ENCODE measurements at places on chromosomes 1 and 21.

GRCh38 chr1:56411484-56412180 is 167.7 kb downstream of the PLPP3 start:
- DNase-seq: no peak

- no peak for DNase-seq
Observed at GRCh38 chr1:23263380-23263887, 46.1 kb upstream of the HTR1D start.

DNA sequence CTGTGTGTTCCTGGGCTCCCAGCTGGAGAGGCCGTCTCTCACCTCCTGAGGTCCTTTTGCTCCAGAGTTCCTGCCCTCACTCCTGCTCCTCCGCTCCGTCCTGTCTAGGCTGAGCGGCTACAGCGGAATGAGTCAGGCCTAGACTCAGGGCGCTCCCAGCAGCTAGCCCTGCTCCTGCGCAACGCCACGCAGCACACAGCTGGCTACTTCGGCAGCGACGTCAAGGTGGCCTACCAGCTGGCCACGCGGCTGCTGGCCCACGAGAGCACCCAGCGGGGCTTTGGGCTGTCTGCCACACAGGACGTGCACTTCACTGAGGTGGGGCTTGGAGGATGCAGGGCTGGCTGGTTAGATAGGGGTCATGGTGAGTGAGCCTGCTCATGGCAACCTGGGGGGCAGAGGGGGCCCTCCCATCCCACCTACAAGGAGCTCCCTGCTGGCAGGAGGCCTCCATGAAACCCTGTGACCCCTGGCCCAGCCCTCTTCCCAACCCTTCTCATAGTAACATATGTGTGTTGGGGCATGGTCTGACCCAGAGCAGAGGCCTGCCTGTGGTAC is 15.1 kb downstream of the PSRC1 start:
- DNase-seq: no peak

DNA sequence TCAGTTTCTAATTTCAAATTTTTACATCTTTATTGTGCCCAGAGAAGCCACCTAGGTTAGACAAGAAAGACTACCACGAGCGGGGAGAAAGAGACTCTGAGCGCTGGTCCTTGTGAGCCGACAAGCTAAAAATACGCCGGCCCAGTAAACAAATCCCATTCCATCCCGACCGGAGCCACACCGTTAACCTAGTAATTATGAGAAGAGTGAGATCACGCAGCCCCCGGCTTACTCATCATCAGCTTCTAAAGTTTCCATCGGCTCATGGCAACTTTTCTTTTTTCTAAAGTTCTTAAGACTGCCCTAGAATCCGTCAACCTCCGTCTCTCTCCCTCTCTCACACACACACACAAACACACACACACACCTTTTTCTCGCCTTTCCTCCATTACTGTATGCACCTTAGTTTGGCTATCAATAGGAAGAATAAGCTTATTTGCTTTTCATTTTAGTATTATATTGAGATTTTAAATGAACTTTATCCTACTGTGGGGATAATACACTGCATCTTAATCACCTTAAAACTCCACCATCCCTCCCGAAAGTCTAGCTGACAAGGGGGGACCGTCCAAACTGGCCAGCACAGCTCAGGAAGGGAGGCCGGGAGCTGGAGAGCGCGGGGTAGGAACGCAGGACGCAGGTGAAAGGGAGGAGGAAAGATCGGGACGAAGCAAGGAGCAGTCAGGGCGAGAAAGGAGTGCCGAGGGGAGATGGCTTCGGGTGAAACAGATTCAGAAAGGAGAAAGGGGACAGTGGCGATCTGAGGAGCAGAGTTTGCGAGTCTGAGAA is 728 bp downstream of the OTUD7B start:
- DNase-seq: no peak

DNA sequence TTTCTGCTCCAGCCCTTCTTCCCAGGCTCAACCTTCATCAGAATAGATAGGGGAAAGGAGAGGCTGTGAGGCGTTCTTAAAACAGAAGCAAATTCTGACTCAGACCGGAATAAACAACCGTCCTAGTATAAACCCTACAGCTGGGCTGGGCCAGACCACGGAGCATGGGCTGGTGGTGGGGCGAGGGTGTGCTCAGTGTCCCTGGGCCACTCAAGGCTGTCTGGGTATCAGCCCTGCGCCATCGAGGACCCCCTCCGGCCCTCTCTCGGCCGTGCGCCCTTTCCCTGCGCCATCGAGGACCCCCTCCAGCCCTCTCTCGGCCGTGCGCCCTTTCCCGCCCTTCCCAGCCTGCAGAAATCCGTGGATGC is 36.0 kb downstream of the CAPN2 start:
- no peak for DNase-seq

GRCh38 chr1:181794332-181794731 is 267.2 kb downstream of the ZNF648 start:
- DNase-seq: no peak

- no peak for DNase-seq
Observed at GRCh38 chr1:61266738-61267137, 184.4 kb downstream of the NFIA start.

- DNase-seq: no peak
Observed at GRCh38 chr1:11595285-11595684, 58.9 kb downstream of the FBXO2 start.

DNA sequence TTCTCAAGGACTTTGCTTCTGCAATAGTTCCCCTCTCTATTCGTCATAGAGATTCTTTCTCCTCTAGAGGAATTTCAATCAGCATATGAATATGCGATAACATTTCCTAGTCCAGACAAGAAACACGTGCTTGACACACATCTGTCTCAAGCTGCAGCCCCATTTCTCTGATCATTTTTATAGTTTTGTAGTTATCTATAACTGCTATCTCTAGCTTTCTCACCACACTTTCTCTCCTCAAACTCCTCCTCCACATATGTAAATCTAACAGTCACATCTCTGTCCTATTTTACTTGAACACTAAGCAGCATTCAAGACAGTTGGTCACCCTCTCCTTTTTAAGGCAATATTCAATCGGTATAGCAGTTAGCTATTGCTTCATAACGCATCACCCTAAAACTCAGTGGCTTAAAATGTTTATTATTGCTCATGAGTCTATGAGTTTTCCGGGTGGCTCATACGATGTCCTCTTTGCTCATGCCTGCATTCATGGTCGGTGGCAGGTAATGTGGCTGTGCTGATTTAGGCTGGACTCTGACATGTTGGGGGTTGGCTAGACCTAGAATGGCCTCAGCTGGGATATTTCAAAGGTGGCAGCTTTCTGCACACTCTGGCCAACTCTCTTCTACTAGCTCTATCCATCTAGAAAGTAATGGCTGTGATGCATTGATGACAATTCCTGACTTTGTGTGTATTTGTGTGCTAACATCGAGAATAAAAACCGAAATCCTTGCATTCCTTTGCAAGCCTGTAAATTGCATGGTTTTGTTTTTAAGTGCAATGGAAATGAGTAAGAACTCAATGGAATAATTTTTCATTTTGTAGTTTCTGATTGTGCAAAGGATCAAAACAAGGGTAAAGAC is 20.6 kb downstream of the ATP6V1G3 start:
- no peak for DNase-seq

GRCh38 chr1:29946057-29946456 is 709.7 kb downstream of the PTPRU start:
- DNase-seq: no peak

- no peak for DNase-seq
Observed at GRCh38 chr1:40004857-40005256, 35.7 kb upstream of the CAP1 start.

DNA sequence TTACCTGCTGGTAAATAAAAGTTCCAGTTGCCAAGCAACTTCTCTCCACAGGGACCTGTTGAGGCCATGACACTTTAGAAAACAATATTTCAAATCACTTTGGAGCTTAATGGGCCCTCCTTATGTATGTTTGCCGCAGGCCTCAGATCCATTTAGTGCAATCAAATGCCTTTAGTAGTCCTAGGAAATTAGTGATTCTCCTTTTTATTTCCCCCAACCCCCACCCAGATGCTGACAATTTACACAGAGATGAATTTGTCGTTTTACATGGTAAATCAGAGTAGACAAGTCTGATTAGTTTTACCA is 83.6 kb downstream of the CLIC4 start:
- no peak for DNase-seq

DNA sequence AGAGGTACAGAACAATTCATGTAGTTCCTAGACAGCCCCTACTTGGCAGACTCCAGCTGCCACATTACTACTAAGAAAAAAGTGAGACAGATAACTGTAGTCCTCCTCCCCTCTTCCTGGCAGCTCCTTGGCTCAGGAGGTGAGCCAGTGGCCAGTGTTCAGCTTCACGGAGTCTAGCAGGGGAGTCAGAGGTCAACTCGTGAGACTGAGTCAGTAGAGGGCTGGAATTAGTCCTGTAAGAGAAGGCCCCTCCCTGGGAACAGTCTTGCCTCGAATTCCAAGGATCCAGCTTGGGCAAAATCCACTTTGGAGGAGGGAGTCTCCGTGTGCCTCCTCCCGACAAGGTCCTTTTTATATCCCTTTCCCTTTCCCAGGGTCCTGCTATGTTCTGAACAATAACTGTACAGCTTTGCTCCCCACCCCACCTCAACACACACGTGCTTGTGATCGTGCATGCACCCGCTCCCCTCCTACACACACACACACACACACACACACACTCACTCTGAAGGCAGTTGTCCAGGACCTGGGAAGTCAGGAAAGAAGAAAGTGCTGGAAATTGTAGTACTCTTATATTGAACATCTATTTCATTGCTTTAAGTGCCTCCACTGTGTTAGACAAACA is 22.5 kb upstream of the SLC27A3 start:
- DNase-seq: no peak

DNA sequence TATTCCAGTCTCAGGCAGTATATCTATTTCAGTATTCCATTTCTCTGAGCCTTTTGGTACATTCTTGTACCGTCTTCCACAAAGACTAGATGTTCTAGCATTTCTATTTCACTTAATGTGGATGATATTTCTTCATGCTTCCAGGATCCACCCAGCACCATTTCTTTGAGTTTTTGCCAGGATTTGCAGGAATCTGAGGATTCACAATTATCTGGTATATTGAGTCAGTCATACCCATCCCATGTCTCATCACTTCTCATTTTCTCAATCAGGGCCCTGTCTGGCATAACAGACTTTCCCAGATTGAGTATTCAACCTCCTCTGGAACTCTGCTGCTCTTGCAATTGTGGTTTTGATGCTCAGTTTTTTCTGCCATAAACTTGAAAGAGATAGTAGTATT is 20.9 kb upstream of the COL11A1 start:
- DNase-seq: no peak

DNA sequence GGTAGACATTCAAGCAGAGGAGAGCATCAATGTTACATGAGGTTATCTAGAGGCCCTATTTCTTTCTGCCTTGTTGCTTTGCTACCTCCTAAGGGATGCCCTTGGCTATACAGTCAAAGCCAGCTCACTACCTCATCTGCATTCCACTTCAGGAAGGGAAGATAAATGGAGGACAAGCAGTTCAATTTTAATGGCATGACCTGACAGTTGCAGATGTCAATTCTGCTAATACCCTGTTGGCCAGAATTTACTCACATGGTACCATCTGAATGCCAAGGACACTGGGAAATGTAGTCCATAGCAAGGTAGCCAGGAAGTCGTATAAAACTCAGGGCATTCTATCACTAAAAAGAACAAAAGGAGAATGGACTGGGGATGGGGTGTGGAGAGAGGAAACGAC is 31.5 kb downstream of the PALMD start:
- no peak for DNase-seq

GRCh38 chr1:199161319-199161680 is 522.5 kb downstream of the PTPRC start:
- no peak for DNase-seq

DNA sequence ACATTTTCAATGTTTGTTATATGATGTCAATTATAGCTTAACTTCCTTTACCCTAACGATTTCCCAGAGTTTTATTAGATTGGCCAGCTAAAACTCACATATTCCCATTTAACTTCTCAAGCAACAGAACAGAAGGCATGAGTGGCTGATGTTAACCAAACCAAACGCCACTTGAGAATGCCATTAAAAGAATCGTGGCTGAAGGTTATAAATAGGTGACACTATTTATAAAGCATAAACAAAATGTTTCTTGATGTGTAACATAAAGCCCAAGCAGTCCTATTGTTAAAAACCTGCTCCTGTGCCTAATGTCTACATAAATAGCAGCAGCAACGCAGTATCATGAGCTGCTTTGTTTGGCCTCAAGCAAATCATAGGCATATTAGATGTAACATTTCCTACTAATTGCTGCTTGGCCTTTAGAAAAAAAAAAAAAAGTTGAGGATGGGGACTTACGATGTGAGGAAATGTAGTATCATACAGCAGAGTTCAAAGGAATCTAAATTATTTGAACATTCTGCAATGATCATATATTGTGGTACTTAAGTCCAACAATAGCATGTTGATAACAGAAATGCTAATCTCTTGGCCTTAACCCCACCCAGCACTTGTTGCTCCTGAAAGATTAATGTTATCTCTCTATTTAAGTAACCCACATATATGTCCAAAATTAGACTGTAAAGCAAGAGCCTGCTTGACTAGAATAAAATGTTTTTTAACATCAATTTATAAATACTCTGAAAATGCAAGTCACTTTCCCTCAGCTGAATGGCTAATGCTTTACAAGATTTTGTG is 106.0 kb downstream of the ESRRG start:
- no peak for DNase-seq

DNA sequence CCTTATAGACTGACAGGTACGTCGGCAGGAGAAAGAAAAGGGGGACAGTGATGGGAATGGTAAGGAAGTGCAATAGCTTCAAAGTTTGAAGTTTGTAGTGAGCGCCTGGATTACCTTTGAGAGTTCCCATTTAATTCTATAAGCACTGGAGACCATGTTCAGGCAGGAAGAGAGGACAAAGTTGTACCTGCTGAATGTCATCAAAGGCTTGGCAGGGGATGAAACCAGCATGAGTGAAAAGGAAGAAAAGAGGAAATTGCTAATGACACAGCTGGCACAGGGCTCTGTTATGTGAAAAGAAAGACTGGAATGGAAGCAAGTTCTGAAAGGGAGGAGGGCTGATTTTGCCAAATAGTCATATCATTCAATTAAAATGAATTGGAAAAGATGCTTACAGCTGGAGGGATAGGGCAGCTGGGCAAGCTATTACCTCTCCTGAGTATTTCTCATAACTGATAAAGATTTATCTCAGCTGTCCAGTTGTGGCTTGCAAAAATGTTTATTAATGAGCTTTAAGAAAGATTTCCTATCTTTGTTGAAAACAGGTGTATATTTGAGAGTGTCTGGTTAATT is 109.2 kb downstream of the HMCN1 start:
- DNase-seq: no peak

GRCh38 chr1:200038981-200039848 is 11.7 kb downstream of the NR5A2 start:
- DNase-seq: no peak

- DNase-seq: no peak
Observed at GRCh38 chr1:230195199-230195598, 128.2 kb downstream of the GALNT2 start.

All from CD4-positive, alpha-beta T cell treated with Interferon alpha-2 for 1 hour (primary cell).